ENCODE measurements at places on chromosomes 5 and 9. TPM values are rescaled to one million over a fixed set of nuclear protein-coding genes. Genes with fewer than 3 reads are reported as not detected.

The CCDC187 gene
- total RNA-seq, result 0.48 TPM

The SLC6A18 gene
- total RNA-seq, result not detected

GRCh38 chr5:68392617-68393016 lies 177.1 kb downstream of the PIK3R1 start:
- DNase-seq, result no peak

DNA sequence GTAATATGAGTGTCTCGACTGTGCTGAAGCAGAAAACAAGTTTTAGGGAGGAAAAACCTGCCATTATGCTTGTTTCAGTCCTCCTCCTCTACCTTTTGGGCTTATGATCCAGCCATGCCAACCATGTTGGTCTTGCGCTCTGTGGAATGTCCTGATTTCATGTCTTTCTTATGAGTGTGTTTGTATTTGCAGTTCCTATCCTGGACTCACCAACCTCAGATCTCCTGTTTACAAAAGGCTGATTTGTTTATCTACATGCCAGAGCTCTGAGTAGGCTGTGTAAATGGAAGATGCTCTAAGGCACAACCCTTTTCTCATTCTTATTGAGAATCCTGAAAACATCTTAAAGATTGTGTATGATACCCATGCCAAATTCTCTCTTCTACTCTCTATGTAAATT lies 138.6 kb downstream of the ARHGEF28 start:
- DNase-seq, result no peak

- no peak for DNase-seq
Measured at GRCh38 chr5:173191015-173191414, 44.0 kb downstream of the NKX2-5 start.

The ZNF658 gene
- 6.3 TPM for total RNA-seq

DNA sequence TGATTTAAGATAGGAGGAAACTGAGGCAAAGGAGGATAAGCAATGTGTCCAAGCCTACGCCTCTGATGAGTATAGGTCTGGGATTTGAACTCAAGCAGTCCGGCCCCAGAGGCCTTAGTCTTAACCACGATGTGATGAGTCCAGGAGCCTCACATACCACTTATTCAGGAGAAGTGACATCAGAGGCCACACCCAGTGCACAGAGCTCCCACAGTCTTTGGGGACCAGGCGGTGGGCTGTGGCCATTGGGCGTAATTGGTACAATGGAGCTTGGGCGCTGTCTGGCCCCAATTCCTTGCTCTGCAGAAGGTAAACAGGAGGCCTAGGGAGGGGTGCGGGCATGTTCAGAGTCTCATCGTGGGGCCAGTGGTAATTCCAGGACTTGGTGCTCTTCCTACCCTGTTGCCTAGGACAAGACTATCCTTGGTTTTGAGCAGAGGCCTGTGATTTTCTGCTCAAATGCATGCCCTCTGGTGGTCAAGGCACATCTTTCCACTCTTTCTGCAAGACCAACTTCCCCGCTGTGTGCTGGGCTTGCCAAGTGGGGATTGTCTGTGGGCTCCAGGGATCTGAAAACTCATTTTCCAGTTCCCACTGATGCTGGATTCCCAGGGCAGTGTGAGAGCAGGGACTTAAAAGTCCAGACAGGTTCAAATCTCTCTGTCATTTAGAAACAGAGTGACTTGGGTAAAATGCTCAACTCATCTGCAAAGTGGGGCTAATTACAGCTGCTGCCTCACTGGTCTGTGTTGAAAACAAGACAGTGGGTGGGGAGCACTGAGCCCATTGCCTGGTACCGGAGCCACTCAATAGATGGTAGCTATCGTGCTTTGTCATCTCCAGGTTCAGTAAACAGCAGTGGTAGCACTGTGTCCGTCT lies 15.8 kb downstream of the NDST1 start:
- no peak for DNase-seq

- no peak for DNase-seq
Measured at GRCh38 chr9:111928359-111928720, 31.7 kb downstream of the UGCG start.

DNA sequence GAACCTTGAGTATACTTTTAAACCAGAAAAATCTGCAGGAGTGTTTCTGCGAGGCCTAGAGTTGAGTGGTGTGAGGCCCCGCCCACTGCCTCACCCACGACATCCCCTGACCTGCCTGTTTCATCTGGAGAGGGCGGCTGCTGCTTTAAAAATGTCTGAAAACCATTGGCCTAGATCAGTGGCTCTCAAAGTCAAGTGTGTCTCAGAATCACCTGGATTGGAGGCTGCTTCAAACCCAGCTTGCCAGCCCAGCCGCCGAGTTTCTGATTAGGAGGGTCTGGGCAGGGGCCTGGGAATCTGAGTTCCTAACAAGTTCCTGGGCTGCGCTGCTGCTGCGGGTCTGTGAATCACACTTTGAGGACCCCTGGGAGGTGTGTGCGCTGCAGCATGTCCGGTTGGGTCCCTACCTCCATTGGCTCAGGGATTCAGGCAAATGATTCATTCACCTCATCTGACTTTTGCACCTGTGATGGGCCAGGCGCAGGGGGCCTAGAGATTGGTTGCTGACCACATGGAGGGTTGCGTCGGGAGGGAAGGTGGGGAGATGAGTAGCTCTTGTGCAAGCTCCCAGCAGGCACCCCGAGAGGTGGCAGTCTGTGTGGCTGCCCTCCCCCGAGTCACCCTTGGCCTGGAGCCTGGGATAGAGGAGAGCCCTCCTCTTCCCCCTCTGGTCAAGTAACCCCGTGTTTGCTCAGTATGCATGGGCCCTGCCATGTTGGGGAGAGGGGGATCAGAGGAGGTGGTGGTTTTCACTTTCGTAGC lies 27.6 kb upstream of the HMCN2 start:
- no peak for DNase-seq

The CATSPER3 gene
- 1.3 TPM for total RNA-seq

All from mucosa of descending colon (tissue), 3 donors.